SHP77 treated with DMSO at 0.1 percent for 48 hours (cell line): ENCODE measurements at places on chromosomes 6 and 20.

DNA sequence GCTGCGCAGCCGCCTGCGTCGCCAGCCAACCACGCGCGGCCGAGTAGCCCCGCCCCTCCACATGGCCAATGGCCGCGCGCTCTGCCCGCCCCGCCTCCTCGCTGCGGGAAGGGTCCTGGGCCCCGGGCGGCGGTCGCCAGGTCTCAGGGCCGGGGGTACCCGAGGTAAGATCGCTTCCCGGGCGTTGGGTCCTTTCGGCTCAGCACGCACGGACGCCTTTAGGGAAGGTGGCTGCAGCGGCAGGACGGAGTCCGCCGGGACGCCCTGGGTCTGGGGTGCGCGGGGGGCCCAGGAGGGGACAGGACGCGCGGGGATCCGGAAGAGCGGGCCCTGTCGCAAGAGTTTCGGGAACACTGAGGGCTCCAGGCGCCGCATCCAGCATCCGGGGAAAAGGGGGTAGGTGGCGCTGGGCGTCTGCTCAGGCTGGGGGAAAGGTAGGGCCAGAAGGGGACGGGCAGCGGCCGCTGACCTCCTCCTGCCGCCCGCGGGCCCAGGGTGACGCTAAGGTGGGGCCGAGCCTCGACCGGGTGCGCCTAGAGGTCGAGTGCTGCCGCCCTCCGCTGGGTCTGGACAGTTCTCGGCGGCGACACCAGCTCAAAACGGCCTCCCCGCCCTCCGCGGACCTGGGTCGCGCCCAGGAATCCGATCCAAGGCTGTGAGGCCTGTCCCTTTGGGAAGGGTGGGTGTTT, at the start of gene MAVS:
Gene MAVS (plus strand): TSS at position 95 of the 689 bp plus-strand sequence. CDS start 7,791 bp downstream, outside the sequence.
- DNase-seq, result peak; percentile 75

GRCh38 chr6:47061309-47062300, 19.5 kb upstream of the ADGRF1 start:
- no peak for DNase-seq

DNA sequence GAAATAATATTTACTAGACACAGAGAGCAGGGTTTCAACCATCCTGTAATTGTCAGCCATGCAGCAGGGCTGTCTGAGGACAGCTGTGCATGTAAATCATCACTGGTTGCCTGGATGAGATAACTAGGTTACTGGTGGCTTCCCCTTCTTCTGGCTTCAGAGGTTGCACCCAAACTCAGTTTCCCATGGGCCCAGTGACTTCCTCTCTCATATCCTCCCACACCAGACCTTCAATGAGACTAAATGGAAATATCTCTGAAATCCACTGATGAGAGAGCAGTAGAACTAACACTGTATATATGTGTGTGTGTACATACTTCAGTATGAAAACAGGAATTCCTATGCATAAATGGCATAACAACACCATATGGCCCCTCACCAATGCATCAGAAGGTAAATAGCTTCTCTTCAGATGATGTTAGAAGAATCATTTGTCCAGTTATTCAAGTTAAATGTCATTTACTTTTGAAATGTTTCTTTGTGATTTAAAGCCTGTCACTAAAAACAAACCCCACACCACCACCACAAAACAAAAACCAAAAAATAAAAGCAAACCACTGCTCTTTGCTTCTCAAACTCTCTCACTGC, 51.0 kb upstream of the IL20RA start:
- DNase-seq, result no peak

DNA sequence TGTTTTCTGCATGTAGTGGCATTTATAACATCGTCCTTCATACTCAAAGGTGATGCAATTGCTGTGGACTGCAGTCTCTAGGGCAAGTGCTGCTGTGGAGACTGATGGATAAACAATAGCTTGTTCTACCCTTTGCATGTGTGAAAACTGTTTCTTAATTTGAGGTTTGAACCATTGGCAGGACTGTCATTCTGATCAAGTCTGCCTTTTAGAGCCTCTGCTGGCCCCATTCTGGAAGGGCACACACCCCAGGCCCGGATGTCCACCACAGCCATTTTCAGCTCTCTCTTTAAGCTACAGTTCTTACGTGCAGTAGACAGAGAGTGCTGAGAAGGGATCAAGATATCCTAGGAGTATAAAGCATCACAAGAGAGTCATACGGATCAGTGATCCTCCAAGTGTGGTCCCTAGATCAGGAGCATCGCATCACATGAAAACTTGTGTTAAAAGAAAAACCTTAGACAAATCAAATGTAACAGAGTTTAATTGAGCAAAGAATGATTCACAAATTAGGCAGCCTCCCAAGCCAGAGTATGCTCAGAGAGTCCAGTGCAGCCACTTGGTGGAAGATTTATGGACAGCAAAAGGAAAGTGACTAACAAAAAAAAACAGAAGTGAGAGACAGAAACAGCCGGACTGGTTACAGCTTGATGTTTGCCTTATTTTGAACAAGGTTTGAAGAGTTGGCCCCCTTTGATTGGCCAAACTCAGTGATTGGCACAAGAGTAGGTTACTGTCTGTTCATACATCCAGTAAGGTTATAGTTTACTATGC, 52.0 kb downstream of the FRK start:
- DNase-seq, result peak; percentile 73
